GM12865 (cell line): ENCODE measurements at places on chromosomes 3 and 15.
A peak's percentile ranks its signal among the peaks of the same experiment; 100 is the strongest.

- DNase-seq, result no peak
Measured at GRCh38 chr3:146163584-146163983, 2.6 kb upstream of the PLOD2 start.

DNA sequence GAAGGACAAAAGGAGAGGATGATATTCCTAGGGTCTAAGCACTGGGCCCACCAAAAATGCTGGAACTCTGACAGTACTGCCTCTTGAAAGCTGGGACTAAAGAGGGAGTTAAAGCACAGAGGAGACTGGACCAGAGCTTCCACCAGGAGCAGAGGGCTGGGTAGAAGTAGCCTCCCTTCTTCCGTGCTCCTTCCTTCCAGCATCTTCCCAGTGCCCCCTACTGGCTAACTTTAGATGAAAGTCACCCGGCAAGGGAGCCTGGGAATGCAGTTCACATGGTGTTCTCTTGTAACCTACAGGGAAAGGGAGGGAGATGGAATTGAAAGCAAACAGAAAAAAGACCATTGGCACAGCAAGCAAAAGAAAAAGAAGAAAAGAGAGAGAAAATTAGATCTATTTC, 106.1 kb upstream of the COL8A1 start:
- peak; percentile 61 for DNase-seq

DNA sequence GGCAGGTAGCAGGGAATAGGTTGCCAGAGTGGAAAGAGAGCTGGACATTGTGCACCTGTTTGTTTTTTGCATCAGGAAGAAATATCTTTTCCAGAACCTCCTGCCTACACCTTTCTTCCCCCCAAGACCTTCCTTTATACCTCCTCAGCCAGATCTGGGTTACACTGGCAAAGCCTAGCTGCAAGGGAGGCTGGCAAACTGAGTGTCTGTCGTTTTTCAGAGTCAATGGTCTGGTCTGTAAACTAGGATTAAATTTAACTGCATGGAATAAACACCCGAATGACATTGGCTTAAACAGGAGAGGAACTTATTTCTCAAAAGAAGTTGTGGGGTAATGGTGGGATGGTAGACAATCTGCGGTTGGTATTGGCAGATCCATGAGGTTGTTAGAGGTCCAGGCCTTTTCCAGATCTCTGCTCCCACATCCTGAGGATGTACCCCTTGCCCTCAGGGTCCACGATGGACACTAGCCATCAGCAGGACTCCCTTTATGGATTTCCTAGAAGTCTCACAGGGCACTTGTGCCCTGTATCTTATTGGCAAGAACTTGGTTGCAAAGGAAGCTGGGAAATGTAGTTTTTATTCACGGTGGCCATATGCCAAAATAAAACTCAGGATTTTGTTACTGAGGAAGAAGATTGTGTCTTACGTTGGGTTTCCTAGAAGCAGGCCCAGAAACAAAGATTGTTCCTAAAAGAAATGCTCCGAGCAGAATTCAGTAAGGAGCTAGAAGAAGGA, 3.2 kb upstream of the RARRES1 start:
- DNase-seq, result no peak

GRCh38 chr3:18870074-18870640, 278.2 kb upstream of the KCNH8 start:
- DNase-seq, result no peak

- no peak for DNase-seq
Measured at GRCh38 chr3:190088890-190089289, 31.8 kb downstream of the P3H2 start.

GRCh38 chr3:149374793-149375500, 2.5 kb downstream of the TM4SF1 start:
- DNase-seq, result no peak
